ENCODE measurements at places on chromosomes 13 and 19. TPM values are rescaled to one million over a fixed set of nuclear protein-coding genes. Genes with fewer than 3 reads are reported as not detected.
A peak's percentile ranks its signal among the peaks of the same experiment; 100 is the strongest.

CYP4F22 gene
- polyA plus RNA-seq: not detected

GRCh38 chr13:23852351-23852750 lies 36.8 kb downstream of the MIPEP start:
- no peak for DNase-seq

VMAC gene
- polyA plus RNA-seq: 4.6 TPM

DNA sequence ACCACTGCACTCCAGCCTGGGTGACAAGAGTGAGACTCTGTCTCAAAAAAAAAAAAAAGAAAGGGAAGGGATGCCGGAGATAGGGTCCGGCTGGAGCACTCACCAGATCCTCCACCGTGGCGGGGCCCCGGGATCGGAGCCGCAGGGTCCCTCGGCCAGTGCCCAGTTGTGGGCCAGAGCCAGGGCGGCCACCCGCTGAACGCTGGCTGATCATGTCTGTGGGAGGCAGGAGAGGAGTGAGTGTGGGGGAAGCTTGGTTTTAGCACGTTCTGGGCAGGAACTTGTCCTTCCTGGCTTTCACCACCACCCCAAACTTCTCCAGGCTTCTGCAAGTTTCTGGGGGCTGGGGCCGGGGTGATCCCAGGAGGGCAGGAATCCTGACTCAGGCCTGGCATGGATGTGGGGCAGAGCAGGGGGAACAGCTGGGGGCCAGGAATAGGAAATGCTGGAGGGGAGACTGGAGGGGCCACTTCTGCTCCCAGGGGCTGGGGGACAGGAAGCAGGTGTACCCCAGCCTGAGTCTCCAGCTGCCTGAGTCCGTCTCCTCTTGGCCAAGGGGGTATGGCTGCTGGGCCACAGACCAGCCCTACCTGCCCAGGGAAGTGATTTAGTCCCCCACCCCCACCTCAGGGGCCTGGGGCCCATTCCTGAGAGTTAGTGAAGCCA lies 4.3 kb upstream of the PTGER1 start:
- DNase-seq: no peak

- peak; percentile 11 for DNase-seq
These were observed 66.7 kb upstream of the MIR17HG start for GRCh38 chr13:91280801-91281200.
